ENCODE measurements at places on chromosomes 4 and X. TPM values are rescaled to one million over a fixed set of nuclear protein-coding genes. Genes with fewer than 3 reads are reported as not detected.

GRCh38 chr4:61556277-61556676 is 356.2 kb downstream of the ADGRL3 start:
- H3K27me3 ChIP-seq, result no peaks in the 10 kb centered on the region
- H3K27ac ChIP-seq, result no peak overlapping the region
- H3K4me3 ChIP-seq, result no peak overlapping the region
- H3K36me3 ChIP-seq, result no peaks in the 10 kb centered on the region
- no peaks in the 10 kb centered on the region for H3K4me1 ChIP-seq

GRCh38 chrX:140355922-140356321 is 148.9 kb downstream of the SOX3 start:
- H3K4me1 ChIP-seq, result no peaks in the 10 kb centered on the region
- no peaks in the 10 kb centered on the region for H3K36me3 ChIP-seq
- H3K27ac ChIP-seq, result no peak overlapping the region
- H3K27me3 ChIP-seq, result no peaks in the 10 kb centered on the region
- DNase-seq, result no peak

- no peaks in the 10 kb centered on the region for H3K27me3 ChIP-seq
- no peak overlapping the region for H3K27ac ChIP-seq
- H3K4me3 ChIP-seq, result no peak overlapping the region
- peaks cover 9% of the 10 kb centered on the region for H3K4me1 ChIP-seq
- DNase-seq, result no peak
Observed at GRCh38 chrX:7119950-7120877, 27.3 kb upstream of the STS start.

DNA sequence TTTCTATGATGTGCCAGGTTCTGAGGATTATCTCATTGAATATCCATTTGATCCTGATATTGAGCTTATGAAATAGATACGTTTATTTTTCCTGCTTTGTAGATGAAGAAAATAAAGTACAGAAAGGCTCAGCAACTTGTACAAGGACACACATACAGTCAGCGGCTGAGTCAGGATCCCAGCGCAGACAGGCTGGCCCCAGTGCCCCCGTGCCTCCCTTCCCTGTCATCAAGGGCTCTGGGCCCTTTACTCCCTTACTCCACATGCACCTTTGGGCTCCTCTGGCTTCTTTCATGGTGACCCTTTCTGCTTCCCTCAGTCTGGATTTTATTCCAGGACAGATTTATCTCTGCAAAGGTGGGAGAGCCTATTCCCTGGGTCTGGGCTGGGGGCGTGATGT is 12.8 kb downstream of the RASL11B start:
- no peak for DNase-seq
- H3K4me3 ChIP-seq, result no peak overlapping the region
- H3K4me1 ChIP-seq, result peaks cover 7% of the 10 kb centered on the region
- H3K27ac ChIP-seq, result no peak overlapping the region
- H3K36me3 ChIP-seq, result peaks cover 7% of the 10 kb centered on the region

- no peaks in the 10 kb centered on the region for H3K4me1 ChIP-seq
- no peaks in the 10 kb centered on the region for H3K36me3 ChIP-seq
- no peak overlapping the region for H3K27ac ChIP-seq
- DNase-seq, result no peak
- peaks cover 3% of the 10 kb centered on the region for H3K27me3 ChIP-seq
Observed at GRCh38 chrX:30918480-30918879, 29.4 kb upstream of the TAB3 start.

- no peak for DNase-seq
- no peaks in the 10 kb centered on the region for H3K27me3 ChIP-seq
- H3K36me3 ChIP-seq, result peaks cover 19% of the 10 kb centered on the region
- peaks cover 39% of the 10 kb centered on the region for H3K4me1 ChIP-seq
- no peak overlapping the region for H3K27ac ChIP-seq
Observed at GRCh38 chrX:15739886-15740285, 1.8 kb downstream of the CA5B start.

DNA sequence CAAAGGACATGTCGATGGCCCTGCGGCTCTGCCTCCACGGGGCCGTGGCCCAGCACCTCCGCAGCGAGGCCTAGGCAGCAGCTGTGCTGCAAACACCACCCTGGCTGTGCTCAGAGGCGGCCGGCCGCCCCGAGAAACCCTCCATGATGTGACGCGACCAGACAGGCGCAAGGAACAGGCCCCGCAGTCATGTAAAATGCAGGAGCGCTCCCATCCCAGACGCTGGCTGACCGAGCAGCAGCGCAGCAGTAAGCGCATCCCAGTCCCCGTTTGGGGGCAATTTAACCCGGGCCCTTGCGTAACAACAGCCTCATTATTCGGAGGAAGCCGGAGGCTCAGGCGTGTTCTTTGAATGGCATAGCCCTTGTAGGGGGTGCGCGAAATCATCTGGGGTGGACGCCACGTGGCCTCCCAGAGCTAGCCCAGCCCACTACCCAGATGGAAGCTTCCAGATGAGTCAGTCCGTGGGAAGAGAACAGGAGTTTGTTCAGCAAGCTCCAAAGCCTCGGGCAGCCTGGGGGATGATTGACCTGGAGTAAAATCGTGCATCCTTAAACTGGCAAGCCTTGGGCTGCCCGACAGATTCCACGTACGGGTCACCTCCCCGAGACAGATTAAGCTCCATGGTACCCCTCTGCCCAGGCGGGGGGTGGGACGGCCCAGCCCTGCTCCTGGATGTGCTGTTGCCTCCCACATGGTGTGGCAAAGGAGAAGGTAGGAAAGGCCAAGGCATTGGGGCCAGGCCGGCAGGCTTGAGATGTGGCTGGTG is 124.0 kb downstream of the HMX1 start:
- H3K27me3 ChIP-seq, result no peaks in the 10 kb centered on the region
- no peaks in the 10 kb centered on the region for H3K4me1 ChIP-seq
- H3K36me3 ChIP-seq, result no peaks in the 10 kb centered on the region
- no peak overlapping the region for H3K27ac ChIP-seq
- no peak overlapping the region for H3K4me3 ChIP-seq

TMEM271 gene
- not detected for total RNA-seq

CXCL11 gene
- total RNA-seq, result not detected

Measured in activated CD4-positive, alpha-beta T cell treated with anti-CD3 and anti-CD28 coated beads, Interleukin-2, amount 10 ng/mL, durations not matched to agents 7 days and 5 days (primary cell).